ENCODE measurements at places on chromosomes 5 and 9.

GRCh38 chr5:149550594-149551226 is 529 bp downstream of the CSNK1A1 start:
- DNase-seq = no peak

DNA sequence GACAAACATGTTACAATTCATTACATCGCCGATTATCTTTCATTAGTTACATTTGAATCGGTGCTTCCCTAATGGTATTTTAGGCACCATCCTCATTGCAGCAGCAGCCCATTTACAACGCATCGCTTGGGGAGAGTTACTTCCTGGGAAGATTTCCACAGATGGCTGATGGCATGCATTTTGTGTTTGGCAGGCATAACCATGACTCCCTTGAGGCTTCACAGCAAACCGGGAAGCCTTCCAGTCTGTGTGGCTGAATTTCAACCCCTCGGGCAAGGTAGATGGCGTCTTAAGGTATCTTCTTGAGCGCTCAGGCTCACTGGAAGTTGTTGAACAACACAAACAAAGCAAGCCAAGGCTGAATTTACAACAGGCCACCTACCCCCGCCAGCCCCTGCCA is 1.6 kb upstream of the DNAH5 start:
- no peak for DNase-seq

DNA sequence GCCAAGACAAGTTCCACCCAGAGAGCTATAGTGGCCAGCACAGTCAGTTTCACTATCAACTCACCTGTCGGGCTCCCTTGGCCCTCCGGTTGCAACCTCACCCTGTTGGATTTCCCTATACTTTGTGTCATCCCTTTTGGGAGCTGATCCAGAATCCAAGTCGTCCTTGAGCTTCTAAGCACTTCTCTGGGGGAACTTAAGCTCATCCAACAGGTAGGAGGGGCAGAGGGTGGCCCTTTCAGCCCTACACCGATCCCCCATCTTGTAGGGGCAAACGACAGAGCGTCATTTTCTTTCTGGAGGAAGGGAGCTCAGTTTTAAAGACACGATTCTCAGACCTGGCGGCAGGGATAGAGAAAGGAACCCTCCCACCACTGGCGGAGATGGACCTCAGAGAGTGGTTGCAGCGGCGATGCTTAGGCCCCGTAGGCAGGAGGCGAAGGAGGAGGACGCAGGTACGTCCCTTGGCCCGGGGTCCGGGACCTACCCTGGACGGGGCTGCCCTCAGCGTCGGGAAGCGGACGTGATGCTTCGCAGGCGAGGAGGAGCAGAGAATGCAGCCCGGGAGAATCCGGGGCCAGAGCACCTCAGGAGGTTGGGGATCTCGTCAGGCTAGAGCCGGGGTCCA is 519 bp downstream of the ZER1 start:
- peak; percentile 59 for DNase-seq

- DNase-seq = no peak
Measured at GRCh38 chr5:87307796-87308423, 40.2 kb downstream of the RASA1 start.
